ENCODE measurements at places on chromosomes 16 and 17. TPM values are rescaled to one million over a fixed set of nuclear protein-coding genes. Genes with fewer than 3 reads are reported as not detected.

Gene ABCA3
- 10.1 TPM for total RNA-seq

DNA sequence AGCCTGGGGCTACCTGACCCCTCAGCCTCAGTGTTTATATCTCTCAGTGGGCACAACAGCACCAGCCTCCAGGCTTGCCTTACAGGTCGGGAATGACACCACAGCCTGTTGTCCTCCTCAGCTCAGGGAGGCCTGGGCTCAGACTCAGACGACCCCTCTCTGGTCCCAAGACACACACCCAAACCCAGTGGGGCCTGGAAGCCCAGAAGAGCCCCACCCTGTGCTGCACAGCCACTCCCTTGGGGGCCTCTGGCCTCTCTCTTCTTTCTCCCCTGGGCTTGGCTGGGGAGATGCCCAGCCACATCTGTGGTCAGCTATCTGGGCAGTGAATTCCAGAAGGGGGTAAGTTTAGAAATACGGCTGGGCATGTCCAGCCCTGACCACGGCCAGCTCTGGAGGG, 2.4 kb downstream of the NATD1 start:
- H3K27ac ChIP-seq: peak overlapping the region; percentile 76
- no peaks in the 10 kb centered on the region for H3K27me3 ChIP-seq
- no peak overlapping the region for H3K4me3 ChIP-seq
- H3K4me1 ChIP-seq: peaks cover 59% of the 10 kb centered on the region
- H3K36me3 ChIP-seq: no peaks in the 10 kb centered on the region

GRCh38 chr17:62986549-62986948, 20.5 kb downstream of the TANC2 start:
- H3K36me3 ChIP-seq: no peaks in the 10 kb centered on the region
- DNase-seq: no peak
- H3K27ac ChIP-seq: no peak overlapping the region
- H3K4me3 ChIP-seq: no peak overlapping the region
- no peaks in the 10 kb centered on the region for H3K4me1 ChIP-seq

DNA sequence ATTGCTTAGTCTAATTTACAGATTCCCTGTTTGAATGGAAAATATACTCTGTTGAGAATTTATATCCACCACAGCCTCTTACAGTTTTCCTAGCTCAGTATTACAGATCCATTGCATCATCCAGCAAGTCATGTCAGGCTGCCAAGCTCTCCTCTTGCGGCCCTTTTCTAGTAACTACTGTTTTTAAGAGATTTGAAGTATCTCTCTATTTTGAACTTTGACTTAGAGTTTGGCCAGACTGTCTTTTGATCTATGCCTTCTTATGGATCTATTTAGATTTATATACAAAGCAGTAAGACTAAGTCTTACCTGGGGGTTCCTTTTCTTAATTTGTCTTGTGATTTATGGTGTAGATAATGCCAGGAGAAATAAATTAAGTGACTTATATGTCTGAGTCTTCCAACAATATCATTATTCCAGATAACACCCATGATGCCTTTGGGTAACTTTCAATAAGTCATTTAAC, 53.1 kb upstream of the ABCC11 start:
- no peaks in the 10 kb centered on the region for H3K4me1 ChIP-seq
- no peak for DNase-seq
- H3K36me3 ChIP-seq: peaks cover 73% of the 10 kb centered on the region
- no peaks in the 10 kb centered on the region for H3K27me3 ChIP-seq
- no peak overlapping the region for H3K4me3 ChIP-seq
- no peak overlapping the region for H3K27ac ChIP-seq

Gene NME3
- 56.2 TPM for total RNA-seq

All from right atrium auricular region (tissue), 2 donors.